ENCODE measurements at places on chromosomes 1 and 21.
A peak's percentile ranks its signal among the peaks of the same experiment; 100 is the strongest.

DNA sequence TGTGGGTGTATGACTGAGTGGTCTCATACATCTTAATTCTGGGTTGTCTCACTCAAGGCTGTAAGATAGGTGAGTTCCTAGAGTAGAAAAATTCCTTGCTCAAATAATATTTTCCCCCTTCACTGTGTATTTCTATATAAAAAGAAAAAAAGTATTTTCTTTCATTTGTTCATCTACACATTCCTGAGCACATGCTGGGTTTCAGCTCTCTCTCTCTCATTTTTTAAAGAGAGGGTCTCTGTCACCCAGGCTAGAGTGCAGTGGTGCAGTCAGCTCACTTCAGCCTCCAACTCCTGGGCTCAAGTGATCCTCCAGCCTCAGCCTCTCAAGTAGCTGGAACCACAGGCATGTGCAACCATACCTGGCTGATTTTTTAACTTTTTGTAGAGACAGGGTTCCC is 22.0 kb downstream of the DDI2 start:
- DNase-seq, result no peak

DNA sequence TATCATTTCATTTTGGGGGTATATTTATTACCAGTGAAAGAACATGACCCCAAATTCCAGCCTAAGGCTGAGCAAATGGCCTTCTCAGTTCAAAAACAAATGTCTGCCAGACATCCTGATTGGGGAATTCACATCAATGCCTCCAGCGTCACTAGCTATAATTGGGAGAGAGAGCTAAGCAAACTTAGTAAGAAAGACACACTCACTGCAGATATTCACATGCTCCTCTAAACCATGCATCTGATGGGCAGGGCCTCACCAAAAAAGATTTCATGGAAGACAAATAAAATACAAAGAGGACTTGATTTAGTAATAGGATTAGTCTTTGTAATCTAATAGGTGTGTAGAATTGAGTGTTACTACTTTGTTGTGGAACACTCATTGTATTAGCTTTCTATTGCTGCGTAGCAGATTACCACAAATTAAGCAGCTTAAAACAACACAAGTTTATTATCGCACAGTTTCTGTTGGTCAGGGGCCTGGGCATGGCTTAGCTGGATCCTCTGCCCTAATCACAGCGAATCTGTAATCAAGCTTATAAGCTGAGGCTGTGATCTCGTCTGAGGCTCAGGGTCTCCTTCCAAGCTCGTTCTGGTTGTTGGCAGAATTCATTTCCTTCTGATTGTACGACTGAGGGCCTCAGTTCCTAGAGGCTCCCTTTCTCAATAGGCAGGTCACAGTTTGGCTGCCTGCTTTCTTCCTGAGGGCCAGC is 243.0 kb downstream of the PBX1 start:
- no peak for DNase-seq

DNA sequence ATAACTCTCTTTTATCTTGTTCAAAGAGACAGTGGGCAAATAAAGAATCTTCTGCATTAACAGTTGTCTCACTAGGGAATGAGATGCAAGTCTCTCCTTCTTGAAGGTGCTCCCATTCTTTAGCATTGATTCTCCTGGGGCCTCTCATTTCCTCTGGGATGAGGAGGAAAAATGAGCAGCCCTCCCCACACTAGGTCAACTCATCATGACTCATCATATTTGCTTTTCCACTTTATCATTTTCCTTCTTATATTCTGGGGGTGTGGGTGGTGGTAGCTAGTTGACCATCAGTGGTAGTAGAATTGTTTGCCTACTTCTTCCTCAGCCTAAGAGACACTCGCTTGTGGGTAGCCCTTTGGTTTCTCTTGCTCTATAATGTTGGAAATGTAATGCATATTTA is 182.0 kb upstream of the C1orf87 start:
- no peak for DNase-seq

- DNase-seq, result no peak
These were observed 389.7 kb downstream of the NCAM2 start for GRCh38 chr21:21387916-21388315.

DNA sequence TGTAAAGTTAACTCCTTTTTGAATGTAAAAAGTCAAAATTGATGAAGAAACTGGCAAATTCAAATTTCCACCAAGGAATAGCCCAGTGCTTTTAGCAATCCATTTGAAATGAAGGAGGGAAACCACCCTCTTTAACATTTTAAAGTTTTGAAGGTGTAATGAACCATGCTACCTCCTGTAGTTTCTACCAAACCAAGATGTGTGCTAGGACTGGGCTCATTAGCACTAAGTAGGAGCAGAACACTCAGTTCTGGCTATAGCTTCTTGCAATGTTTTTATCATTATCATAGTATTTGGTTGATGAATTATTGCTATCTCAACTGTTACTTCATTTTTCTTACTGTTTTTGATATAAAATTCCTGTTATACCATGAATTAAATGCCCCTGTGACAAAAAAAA is 319.2 kb upstream of the ZRANB2 start:
- no peak for DNase-seq

DNA sequence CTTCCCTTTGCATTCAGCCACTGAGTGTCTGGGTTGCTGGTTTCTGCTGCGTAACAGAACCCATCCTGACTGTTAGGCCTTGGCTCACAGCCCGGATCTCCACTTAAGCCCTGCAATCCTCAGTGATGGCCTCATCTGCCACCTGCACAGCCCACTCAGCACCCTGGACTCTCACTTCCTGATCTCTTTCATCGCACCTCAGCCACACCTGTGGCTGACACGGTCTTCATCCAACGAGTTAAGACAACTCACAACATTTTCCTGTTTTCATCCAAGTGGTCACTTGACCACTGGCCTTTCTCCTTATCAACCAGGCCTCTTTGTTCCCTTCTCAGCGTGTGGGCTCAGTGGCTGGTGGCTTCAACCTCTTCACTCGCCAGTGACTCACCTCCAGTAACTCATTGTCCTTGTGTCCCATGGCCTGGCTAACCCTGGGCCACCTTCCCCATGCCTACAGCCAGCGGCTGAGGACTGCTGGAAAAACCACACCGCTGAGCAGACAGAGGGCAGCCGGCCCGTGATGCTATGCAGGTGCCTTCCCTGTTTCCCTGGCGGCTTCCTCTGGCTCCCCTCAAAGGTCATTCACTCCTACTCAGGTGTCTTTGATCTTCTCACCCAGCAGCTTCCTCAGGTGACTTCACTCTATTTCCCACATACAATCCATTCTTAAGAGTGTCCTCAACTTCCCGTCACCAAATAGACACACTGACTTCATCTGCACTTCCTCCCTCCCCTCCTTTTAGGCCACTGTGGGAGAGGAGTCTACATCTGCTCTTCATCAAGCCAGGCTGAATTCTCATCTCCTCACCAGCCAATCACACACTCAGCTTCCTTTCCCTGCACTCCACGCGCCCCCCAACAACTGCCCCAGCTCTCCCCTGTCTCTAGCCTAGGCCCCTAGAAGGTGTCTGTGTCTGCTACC is 19.9 kb upstream of the EDN2 start:
- DNase-seq, result peak; percentile 50

- no peak for DNase-seq
These were observed 552 bp upstream of the ZNF691 start for GRCh38 chr1:42845866-42846256.

DNA sequence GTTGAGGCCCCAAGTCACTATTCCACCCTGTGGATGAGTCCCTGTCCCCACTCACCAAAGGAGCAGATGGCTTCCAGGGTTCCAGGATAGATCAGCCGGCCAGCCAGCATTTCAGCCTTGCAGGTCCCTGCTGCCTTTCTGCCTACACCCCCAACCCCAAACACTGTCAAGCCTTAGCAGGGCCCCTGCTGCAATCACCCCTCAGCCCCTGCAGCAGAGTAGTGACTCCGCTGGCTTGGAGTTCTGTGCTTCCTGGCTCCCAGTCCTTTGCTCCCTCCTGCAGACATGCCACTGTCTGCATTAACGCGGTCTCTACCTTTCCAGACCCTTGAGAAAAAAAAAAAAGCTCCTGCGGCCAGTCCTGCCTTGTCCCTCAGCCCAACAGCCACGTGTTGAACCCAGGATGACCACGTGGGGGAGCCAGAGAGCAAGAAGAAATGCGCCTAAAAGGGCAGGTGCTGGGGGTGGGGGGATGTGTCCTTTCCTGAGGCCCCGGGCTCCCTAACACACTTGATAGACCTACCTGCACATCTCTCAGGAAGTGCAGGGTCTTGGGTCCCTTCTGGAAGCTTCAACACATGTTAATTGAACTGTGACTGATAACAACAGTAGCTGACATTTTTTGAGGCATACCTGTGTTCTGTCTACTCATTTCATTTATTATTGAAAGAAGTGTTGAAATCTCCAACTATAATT is 37.4 kb downstream of the RASSF5 start:
- peak; percentile 91 for DNase-seq

- peak; percentile 82 for DNase-seq
These were observed 704 bp upstream of the CRABP2 start for GRCh38 chr1:156705918-156706656.

- no peak for DNase-seq
These were observed 242.9 kb downstream of the HHAT start for GRCh38 chr1:210571356-210572284.

DNA sequence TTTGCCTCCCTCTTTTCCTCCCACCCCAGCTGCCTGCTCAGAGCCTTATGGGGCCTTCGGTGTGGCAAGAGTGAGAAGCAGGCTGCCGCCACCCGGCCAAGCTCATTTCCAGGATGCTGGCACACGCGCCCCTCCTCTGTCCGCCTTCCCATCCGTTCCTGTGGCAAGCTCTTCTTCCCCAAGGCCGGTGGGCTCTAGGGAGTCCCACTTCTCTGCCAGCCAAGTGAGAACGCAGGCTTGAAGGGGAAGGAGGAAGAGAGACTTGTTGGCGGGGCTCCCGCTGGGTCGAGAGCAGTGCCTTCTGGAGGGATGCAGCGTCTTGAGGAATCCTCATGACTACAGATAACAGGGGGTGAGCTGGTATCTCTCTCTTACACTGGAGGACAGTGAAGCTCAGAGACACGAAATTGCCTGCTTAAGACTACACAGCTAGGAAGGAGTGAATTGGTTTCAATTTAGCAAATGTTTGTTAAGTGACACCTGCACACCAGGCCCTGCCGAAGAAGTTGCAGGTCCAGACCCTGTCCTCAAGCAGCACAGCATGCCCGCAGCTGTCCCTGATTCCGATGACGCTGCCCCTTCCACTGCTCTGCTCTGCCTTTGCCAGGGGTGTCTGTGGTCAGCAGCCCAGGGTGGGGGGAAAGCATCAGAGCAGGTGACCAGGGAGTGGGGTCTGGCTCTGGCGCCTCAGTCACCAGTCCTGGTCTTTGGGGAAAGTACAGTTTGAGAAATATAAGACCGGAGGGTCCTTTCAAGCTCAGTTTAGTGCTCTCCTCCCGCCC is 40.1 kb upstream of the FOXO6 start:
- DNase-seq, result no peak

GRCh38 chr1:88371436-88372023 is 312.5 kb upstream of the PKN2 start:
- DNase-seq, result no peak
